Calu3 (cell line): ENCODE measurements at places on chromosomes 1 and 21. TPM values are rescaled to one million over a fixed set of nuclear protein-coding genes. Genes with fewer than 3 reads are reported as not detected.

C1orf94 gene
- total RNA-seq, result not detected in 2 replicates

ATP6V0B gene
- total RNA-seq, result 141 and 155 TPM in 2 replicates

TSPAN2 gene
- total RNA-seq, result 6.0 and 7.7 TPM in 2 replicates

HES4 gene
- 35.5 and 51.3 TPM in 2 replicates for total RNA-seq

GNAT2 gene
- not detected in 2 replicates for total RNA-seq

ZFP69 gene
- total RNA-seq, result 2.7 and 2.9 TPM in 2 replicates

FCRL6 gene
- not detected in 2 replicates for total RNA-seq

BMP8B gene
- 6.2 and 6.8 TPM in 2 replicates for total RNA-seq

GOLT1A gene
- 3.5 and 5.6 TPM in 2 replicates for total RNA-seq

PGBD5 gene
- 27.4 and 37.8 TPM in 2 replicates for total RNA-seq

COL6A2 gene
- 3.4 and 3.8 TPM in 2 replicates for total RNA-seq

SLC6A17 gene
- total RNA-seq, result 0.20 and 0.24 TPM in 2 replicates

ARHGAP30 gene
- 1.7 and 2.9 TPM in 2 replicates for total RNA-seq

AK5 gene
- 0.61 TPM in 1 of 2 replicates, not detected in the other for total RNA-seq

NRIP1 gene
- total RNA-seq, result 58.7 TPM in 2 replicates

HMGCS2 gene
- total RNA-seq, result not detected in 2 replicates

C1QTNF12 gene
- 2.0 and 4.2 TPM in 2 replicates for total RNA-seq

CFHR5 gene
- total RNA-seq, result not detected in 2 replicates

PIGR gene
- total RNA-seq, result 250 and 367 TPM in 2 replicates

GBP7 gene
- 0.19 and 0.24 TPM in 2 replicates for total RNA-seq

ZCCHC17 gene
- total RNA-seq, result 26.6 and 28.5 TPM in 2 replicates

GJB3 gene
- total RNA-seq, result 23.1 and 23.5 TPM in 2 replicates
